ENCODE measurements at places on chromosomes 6 and 20.

DNA sequence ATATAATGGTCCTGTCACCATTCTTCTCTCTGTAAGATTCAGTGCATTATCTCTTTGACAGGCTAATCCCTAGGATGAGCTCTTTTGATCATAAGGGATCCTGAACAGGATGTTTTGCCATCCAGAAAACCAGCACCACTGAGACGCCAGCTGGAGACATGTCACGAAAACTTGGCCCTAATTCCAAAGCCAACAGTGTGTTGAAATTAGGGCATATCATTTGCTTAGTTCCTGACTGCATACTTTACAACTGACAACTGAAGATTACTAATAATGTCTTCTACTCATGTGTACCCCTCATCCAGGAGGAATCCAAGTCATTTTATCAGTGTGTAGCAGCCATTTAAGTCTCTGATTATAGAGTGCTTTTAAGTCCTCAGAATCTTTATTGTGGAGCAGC lies 243.6 kb downstream of the KCNQ5 start:
- no peak for DNase-seq

DNA sequence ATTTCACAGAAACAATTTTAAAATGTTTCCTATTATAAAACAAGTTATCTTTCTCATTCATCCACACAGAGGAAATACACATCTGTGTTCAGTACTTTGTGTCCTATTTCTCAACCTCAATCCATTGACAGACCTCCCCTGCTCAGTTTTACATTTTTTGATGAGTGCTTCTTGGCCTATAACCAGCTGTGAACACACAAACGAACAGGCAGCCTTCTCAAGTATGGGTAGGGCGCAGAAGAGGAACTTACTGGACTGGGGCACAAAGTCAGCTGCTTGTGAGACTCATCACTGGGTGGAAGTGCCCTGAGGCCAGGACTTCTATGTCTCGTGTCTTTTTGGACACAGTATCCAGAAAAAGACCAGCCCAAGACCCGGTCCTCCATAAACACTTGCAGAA lies 2.8 kb downstream of the RPS6KA2 start:
- DNase-seq: no peak

GRCh38 chr6:119676961-119677360 lies 327.4 kb upstream of the MAN1A1 start:
- DNase-seq: no peak

GRCh38 chr20:50624351-50625016 lies 66.9 kb downstream of the RIPOR3 start:
- no peak for DNase-seq

DNA sequence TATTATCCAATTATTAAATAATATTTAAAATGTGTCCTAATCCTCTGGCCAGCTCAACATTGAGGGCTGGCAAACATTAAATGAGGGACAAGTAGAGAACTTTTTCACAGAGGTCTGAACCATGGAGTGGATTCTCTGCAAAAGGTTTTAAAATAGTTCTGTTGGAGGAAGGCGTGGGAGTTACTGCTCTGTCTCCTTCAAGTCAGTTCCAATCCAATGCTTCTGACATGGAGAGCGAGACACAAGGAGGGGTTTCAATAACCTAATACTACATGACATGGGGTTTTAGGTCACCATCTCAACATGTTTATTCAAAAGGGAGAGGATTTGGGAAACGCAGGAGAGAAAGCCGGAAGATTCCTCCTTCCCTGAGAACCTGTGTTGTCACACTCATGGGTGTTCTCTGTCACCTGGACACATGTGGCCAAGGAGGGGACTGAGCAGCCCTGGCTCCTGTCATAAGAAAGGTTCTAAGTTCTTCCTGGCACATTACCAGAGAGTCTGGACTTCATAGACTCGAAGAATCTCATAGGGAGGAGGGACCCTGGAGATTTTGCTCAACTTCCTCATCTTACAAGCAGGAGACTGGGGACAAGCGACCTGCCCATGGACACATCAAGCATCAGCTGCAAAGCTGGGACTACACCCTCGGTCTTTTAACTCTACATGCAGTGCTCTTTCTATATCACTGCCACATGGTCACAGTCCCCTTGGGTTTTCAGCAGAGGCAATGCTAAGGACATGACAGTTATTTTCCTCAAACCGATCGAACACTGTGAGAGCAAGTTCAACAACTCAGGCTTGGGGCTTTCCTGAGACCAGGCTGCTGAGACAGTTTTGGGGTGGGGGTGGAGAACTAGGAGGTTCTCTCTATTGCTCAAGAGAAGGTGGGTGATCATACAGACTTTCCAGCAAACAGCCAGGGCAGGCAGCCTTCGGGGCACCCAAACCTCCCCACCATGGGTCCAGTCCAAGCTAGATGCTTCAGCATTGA lies 38.6 kb downstream of the PRDM1 start:
- DNase-seq: no peak
